Glutamatergic neuron (in vitro differentiated cells): ENCODE measurements at places on chromosomes 3 and 15.

- no peak for DNase-seq
These were observed 16.8 kb upstream of the PLA2G4E start for GRCh38 chr15:42037656-42038055.

DNA sequence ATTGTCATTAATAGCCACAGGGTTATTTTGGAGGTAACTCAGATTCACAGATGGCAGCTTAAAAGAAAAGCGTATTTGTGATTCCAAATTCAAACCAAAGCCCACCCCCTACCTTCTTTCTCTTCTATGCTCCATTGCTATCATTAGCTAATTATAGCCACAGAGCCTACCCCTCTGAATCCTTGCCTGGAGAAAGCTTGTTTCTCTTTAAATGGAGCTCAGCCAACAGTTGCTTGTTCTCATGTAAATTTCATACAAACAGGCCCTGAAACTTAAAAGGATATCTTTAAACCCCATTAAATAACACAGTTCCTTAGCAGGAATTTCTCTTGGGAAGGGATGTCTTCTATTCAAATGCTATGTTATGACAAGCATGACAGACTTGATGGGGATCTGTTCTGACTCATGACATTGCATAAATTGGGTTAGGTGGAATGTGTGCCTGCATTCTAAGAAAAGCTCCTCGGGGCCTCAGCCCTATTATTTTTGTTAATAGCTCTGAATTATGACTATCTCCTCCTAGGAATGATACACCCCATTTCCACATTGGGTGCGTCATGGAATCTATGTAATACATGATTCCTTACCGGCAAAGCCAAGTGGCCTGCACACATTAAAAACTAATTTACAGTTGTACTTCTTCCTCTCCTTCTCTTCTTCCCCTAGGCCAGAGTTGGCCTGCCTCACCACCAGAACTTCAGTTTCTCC lies 265.8 kb downstream of the TAFA4 start:
- no peak for DNase-seq

GRCh38 chr15:78923015-78923414 lies 21.8 kb downstream of the CTSH start:
- no peak for DNase-seq

DNA sequence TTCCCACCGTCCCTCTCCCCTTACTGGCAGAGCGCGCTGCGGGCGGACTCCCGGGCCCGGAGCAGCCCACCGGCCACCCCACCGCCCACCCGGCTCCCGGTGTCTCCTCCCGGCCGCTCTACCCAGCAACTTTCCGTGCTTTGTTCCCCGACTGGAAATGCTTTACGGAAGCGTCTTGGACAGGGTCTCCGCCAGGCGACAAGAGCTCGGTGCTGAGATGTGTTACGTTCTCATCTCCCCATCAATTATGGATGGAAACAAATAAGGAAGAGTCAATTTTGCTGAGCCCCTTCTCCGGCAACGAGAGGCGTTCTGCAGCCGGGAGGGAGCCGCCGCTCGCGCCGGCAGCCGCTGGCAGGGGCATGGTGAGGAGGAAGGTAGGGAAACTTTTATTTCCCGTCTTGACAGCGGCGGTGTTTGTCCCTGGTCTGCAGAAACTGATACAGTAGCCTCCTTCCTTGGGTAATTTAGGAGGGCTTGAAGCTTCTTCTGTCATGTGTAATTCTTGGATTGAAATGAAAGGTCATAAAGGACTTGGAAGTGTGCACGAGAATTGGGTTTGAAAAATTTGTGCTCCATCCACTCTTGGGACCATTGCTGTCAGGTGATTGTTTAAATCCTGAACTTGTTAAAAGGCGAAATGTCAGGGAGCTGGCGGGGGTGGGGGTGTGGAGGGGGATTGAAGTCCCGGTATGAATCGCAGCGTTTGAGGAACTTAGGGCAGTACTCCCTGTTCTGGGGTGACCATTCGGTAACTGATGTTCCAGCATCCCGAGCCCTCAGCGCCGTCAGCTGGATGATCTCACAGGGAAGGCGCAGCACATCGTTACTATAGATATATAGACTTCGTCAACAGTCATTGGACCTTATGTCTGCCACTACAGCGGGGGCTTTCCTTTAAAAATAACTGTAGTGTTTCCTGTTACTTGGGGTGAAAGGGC lies 1.5 kb downstream of the SEMA6D start:
- DNase-seq = peak; percentile 44

- no peak for DNase-seq
These were observed 50.6 kb upstream of the ULK4 start for GRCh38 chr3:42012383-42012934.

DNA sequence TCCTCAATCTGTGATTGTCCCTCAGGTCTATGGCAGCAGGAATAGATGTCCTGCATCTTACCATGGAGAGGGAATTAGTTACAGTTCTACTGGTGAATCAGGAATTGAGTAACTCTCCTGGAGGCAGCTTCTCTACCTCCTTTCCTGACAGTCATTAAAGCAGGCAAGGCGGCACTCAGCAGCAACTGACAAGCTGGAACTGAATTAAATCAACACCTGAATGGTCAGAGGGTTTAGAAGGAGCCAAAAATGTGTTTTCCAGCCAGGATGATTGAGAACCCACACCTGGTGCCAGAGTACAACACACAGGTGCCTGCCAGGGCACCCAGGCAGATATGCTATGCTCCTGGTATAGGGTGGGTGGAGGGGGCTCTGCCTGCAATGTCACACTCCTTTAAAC lies 43.1 kb upstream of the TIPARP start:
- no peak for DNase-seq

DNA sequence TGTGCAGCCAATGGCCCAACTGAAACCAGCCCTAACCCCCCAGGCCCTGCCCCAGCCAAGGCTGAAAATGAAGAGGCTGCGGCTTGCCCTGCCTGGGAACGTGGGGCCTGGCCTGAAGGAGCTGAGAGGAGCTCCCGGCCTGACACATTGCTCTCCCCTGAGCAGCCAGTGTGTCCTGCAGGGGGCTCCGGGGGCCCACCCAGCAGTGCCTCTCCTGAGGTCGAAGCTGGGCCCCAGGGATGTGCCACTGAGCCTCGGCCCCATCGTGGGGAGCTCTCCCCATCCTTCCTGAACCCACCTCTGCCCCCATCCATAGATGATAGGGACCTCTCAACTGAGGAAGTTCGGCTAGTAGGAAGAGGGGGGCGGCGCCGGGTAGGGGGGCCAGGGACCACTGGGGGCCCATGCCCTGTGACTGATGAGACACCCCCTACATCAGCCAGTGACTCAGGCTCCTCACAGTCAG lies 11.2 kb downstream of the MAP1A start:
- DNase-seq = no peak

DNA sequence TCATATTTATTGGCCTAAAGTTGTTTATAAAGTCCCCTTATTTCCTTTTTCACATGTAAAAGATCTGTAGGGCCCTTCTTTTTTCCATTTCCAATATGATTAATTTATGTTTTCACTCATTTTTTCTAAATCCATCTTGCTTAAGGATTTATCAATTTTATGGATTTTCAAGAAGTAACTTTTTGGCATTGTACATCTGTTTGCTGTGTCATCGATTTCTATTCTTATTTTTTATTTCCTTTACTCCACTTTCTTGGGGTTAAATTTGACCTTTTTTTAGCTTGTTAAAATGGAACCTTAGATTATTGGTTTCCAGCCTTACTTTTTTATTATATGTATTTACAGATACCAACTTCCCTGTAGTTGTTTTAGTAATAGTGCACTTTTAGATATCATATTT lies 207.9 kb downstream of the LRTM1 start:
- DNase-seq = no peak

GRCh38 chr3:53144862-53145712 lies 14.9 kb upstream of the RFT1 start:
- no peak for DNase-seq

GRCh38 chr15:59281699-59282098 lies 75.1 kb downstream of the LDHAL6B start:
- no peak for DNase-seq

- no peak for DNase-seq
These were observed 24.4 kb upstream of the PARL start for GRCh38 chr3:183909030-183909600.

DNA sequence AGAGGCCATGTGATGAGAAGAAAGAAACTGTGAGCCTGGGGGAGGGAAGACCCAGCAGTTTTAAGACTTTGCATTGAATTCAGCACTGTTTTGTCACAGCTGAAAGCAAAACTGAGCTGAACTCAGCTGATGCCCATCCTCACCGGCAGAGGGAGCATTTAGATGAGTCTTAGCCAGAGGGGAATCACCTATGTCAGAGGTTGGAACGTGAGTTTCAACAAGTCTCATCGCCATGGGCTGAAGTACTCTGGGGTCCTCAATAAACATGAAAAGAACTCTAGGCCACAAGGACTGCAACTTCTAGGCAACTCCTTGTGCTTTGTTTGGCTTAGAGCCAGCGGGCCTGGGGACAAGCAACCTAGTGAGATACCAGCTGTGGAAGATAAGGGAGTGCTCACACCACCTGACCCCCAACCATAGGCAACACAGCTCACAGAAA lies 324.5 kb downstream of the TBL1XR1 start:
- DNase-seq = peak; percentile 52

GRCh38 chr3:129683201-129683600 lies 76.7 kb upstream of the PLXND1 start:
- DNase-seq = no peak

DNA sequence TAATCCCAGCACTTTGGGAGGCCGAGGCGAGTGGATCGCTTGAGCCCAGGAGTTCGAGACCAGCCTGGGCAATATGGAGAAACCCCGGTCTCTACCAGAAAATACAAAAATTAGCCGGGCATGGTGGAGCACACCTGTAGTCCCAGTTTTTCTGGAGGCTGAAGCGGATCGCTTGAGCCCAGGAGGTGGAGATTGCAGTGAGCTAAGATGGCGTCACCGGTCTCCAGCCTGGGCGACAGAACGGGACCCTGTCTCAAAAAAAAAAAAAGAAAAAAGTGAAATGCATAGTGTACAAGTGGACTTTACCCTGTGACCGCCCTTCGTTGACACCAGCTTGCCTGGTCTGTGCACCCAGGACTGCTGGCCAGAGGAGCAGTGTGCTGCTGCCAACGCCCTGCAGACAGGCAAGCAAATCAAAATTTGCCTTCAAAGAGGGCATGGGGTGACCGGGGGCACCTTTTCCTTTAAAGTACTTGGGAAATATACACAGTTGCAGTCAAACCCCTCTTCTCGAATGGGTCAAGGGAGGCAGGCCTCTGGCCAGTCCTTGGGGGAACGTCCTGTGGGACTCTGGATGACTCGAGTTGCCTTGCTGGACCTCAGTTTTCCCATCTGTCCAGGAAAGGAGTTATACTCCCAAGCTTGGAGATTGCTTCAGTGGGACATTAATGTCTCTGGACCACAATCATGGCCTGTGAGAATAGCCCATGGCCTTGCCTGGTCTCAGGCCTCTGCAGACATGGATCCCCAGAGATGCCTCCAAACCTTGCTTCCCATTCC lies 1.0 kb downstream of the XYLB start:
- DNase-seq = no peak

- DNase-seq = no peak
These were observed 284.9 kb upstream of the IGF1R start for GRCh38 chr15:98363416-98363815.

- DNase-seq = peak; percentile 20
These were observed 58.2 kb downstream of the HEG1 start for GRCh38 chr3:124997303-124998246.

- DNase-seq = no peak
These were observed 80.6 kb downstream of the CCR1 start for GRCh38 chr3:46127503-46127902.

GRCh38 chr15:87461631-87462030 lies 794.9 kb downstream of the NTRK3 start:
- DNase-seq = no peak

- DNase-seq = no peak
These were observed 241.5 kb upstream of the WNT5A start for GRCh38 chr3:55728461-55729100.

DNA sequence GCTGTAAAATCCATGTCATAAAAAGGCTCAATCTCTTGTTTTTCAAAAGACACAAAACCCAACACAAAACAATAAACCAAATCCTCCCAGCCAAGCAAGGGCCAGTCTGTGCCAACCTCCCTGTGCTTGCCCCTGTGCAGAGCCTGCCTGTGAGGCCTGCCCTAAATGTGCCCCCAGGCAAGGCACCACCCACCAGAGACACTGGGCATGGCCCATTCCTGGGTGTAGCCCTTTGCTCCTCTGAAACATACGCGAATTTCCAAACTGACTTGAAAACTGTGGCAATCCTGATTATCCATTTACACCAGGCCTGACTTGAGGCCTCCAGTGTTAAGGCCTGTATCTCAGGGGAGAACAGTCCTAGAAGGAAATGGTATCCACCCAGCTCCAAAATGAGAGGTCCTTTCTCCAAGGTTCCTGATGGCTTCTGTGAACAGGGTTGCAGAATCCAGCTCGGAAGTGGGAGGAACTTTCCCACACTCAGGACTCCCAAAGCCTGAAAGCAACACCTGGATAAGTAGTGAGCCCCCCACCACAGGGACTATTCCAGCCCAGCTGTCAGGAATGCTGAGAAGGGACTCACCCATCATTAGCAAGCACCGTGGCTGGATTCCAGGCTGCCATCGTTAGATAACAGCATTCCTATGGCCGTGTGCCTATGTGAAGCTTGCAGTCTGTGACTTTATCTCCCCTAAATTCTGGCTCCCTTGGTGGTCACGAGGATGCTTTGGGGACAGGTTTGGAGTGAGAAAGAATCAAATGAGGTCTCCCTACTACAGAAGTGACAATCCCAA lies 61.8 kb downstream of the CACNA2D2 start:
- DNase-seq = no peak
